Gastrocnemius medialis (tissue), 4 donors: ENCODE measurements at places on chromosomes 7 and 10.

GRCh38 chr10:30207485-30208052, 141.5 kb downstream of the MTPAP start:
- no peak for DNase-seq

DNA sequence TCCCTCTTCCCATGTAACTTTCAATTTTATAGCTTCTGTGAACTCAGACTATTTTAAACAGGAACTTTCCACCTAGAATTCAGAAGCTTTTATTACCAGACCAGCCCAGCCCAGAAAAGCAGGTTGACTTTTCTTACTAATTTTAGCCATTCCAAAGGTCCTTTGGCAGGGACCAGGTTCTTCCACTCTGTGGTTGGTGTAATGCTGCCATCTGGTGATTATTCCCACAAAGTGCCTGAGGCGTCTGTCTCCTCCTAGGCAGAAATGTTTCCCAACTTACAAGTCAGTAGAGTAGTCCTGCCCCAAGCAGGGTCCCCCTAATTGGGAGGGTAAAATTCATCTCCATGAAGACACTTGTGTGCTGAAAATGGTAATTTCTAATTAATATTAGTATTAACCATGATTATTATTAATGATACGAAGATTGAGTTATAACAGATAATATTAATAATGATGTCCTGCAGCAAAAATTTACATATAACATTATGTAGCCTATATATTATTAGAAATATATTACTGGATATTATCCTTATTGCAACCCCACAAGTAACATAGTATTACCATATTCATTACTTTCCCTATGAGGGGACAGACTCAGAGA, 53.0 kb upstream of the PPP1R17 start:
- no peak for DNase-seq

- DNase-seq: no peak
Measured at GRCh38 chr10:102309916-102310315, 64.6 kb downstream of the GBF1 start.

GRCh38 chr7:50974240-50974639, 191.5 kb upstream of the GRB10 start:
- no peak for DNase-seq

GRCh38 chr10:26801274-26801673, 59.5 kb downstream of the ABI1 start:
- no peak for DNase-seq

GRCh38 chr10:61992671-61993668, 91.5 kb downstream of the ARID5B start:
- DNase-seq: peak; percentile 70

- DNase-seq: no peak
Measured at GRCh38 chr10:83222300-83222699, 917.0 kb upstream of the GHITM start.

DNA sequence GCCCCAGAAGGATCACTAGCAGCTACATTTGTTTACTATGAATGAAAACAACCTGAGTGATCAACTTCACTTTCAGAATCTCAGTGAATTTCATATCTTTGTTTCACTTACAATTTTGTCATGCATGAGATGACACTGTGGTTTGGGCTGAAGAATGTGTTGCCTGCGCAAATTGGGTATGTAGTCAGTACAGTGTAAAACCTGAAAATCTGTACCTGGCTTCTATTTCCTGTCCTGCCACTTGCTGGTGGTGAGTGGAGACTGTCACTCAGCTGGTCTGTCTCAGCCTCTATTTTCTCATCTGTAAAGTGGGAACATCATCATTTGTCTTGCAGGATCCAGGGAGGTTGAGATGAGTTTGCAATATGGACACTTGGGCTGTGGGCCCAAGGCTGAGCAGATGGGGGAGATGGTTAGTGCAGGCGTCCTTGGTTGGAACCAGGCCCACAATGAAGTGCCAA, 118.0 kb downstream of the WDFY4 start:
- DNase-seq: no peak

- no peak for DNase-seq
Measured at GRCh38 chr7:102974366-102975236, 61.8 kb downstream of the LRRC17 start.

DNA sequence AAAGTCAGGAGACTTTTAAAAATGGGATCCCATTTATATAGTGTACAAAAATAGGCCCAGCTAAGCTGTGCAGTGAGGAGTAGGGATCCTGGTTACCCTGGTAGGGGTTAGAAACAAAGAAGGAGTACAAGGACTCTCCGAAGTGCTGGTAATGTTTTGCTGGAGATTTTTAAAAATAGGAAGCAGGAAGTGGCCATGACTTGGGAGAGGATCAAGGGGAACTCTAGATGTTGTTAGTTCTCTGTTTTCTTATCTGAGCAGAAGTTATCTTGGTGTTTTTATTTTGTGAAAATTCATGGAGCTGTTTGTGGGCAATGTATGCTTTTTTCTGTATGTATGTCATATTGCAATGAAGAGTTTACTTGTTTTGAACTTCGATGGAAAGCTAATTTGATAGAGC, 373.9 kb downstream of the SFMBT2 start:
- no peak for DNase-seq

GRCh38 chr10:51663086-51663485, 36.3 kb downstream of the CSTF2T start:
- no peak for DNase-seq

DNA sequence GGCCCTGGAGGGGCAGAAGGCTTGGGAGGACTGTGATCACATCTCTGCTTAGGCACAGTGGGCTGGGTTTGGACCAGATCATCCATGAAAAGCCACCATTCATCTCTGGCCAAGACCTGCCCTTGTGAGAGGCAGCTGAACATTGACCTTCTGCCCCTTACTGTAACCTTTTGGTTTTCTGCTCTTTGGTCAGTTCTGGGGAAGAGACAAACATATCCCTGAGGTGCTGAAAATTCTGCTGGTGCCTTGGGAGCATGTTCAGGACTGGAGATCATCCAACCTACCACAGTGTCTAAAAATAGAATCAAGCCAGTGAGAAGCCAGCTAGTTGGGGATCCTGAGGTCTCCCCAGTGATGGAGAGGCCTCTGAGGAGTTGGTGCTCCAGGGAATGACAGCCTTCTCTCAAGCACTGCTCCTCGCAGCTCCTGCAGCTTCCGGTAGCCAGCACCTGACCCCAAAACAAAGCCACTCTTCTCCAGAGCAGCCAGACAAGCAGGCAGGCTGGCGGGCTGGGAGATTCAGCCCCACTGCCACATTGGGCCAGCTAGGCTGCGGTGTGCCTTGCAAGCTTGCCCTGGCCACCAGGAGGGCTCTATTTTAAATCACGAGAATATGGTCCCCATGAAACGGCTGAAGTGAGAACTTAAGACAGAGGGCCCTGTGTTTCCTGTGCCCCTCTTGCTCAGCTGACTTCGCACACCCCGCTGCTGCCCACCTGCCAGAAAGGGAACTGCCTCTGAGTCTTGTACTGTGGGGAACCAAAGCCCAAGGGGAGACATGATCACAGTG, 37.8 kb upstream of the UBE2H start:
- no peak for DNase-seq

GRCh38 chr7:95092324-95092723, 184.9 kb downstream of the PPP1R9A start:
- DNase-seq: no peak

DNA sequence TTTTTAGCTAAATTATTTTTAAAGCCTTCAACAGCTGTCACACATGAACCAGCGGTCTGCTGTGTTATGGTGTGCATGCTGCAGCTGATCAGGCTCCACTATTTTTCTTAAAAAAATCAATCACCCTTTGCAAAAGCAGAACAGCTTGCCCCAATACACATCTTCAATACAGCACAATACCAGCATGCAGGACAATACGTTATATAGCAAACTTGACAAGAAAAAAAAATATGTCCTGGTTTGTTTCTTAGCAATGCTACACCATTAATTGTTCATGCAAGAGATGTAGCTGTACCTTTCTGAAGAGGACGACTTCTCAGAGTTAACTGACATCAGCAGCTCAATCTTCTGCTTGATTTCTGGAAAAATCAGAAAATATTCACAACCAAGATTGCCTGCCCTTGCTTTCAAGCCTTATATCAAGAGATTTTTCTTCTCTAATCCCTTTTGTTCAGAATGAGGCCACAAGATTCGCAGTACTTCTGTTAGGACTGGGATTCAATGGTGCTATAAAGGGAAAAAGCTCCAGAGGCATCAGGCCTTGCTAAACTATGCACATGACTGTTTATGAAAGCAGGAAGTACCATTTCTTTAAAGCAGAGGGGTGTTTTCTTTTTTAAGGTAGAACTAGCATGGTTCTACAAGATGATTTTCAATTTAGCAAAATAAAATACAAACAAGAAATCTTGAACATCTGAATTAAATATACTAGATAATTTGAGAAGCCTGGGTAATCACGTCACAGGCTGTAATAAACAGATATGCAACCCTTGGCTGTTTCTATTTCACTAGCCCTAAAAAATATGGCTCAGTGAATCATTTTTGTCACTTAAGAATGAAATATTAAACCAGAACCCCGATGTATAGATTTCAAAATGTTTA, 120.0 kb downstream of the SRPK2 start:
- peak; percentile 22 for DNase-seq

DNA sequence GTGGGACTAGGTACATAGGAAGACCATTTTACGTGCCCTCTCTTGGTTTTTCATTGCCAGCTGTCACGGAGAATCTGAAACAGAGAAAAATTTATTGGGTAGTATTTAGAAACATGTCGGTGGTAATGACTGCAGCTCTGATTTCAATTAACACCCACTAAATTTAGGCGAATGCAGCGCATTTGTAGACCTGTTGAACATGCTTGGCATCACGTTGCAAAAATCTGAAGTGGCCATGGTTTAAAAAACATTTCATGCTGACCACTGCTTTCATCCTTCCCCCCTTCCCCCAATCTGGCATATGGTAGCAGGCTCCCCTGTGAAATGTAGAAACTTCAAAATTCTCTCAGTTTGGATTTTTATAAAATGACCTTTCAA, 34.0 kb downstream of the LRMDA start:
- DNase-seq: no peak

DNA sequence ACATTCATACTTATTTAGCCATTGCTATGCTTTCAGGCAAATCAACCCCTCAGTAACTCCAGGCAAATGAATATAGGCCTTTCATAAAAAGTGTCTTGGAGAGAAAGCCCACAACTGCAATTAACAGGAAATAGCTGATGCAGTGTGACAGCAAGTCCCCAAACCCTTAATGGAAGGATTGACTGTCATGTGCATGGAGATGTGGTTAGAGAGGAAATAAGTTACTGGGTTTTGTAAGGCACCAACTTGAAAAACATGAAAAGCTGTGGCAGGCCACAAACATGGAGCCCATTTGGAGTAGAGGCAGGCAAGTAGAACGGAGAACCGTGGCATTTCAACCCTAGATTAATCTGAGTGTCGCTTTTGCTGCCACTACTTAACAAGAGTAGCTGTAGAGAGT, 549.4 kb upstream of the C7orf33 start:
- DNase-seq: no peak

- peak; percentile 38 for DNase-seq
Measured at GRCh38 chr10:103765981-103766380, 89.4 kb downstream of the SH3PXD2A start.

DNA sequence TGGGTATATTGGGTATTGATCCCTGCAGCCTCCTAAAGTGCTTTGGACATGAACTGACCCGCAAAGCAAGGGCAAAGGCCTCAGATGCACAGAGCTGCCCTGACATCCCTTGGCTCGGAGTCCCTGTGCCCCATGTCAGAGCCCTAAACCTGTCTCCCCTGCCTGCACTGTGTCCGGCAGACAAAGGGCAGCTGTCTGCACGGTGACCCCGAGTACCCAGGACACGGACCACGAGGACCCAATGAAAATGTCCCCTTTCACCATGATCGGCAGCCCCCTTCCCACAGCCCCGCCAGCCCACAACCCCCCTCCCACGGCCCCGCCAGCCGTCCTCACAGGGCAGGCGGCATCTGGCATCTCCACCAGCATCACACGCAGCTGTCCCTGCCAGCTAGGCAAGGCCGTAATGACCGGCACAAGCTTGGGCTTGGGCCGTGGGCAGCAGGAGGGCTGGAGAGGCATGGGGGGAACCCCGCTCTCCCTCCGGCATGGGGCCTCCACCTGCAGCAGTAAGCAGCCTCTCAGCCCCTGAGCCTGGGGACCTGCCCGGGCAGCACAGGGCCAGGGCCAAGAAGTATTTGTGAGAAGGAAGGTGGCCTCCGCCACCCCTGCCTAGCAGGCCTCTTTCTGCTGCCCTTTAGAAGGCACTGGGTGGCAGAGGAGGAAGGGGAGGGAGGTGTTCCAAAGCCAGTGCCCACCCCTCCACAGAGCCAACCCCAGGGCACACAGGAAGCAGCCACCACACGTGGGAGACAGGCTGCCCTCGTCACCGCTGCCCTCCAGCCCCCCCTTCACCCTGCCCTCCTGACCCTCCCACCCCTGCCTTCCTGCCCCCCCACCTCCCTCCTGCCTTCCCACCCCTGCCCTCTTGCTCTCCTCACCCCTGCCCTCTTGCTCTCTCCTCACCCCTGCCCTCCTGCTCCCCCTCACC, 10.1 kb downstream of the NUDT1 start:
- DNase-seq: no peak

- no peak for DNase-seq
Measured at GRCh38 chr7:204326-204725, 12.0 kb downstream of the FAM20C start.

- DNase-seq: no peak
Measured at GRCh38 chr7:1181640-1182039, 21.6 kb upstream of the ZFAND2A start.

GRCh38 chr7:129950191-129950932, 2.4 kb downstream of the UBE2H start:
- no peak for DNase-seq

DNA sequence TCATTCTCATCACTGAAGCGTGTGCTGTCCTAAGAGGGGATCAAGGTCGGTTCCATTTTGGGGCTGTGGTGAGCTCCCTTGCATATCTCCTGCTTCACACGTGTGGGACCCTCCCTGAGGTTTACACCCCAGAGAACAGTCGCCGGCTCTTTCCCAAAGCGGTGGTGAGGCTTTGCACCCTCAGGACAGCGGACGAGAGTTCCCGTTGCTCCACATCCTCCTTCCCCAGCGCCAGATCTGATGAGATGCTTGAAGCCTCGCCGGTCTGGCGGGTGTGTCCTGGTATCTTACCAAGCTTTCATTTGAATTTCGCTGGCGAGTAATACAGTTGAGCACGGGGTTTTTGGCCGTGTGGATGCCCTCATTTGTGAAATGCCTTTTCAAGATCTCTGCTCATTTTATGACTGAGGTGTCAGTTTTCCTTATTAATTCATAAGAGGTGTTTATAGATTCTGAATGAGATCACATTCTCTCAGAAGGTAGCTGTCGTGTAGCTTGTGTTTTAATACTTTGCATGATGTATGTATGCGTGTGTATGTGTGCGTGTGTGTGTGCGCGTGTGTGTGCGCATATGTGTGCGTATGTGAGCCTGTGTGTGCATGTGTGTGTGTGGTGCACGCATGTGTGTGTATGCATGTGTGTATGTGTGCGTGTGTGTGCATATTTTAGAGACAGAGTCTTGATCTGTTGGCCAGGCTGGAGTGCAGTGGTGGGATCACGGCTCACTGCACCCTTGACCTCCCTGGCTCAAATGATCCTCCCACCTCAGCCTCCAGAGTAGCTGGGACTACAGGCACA, 30.7 kb downstream of the ELFN1 start:
- no peak for DNase-seq

GRCh38 chr10:9670911-9671310, 1346.8 kb upstream of the CELF2 start:
- no peak for DNase-seq
